Fibroblast of the aortic adventitia (primary cell): ENCODE measurements at places on chromosomes 2 and 18. TPM values are rescaled to one million over a fixed set of nuclear protein-coding genes. Genes with fewer than 3 reads are reported as not detected.

CXCR4 gene
- total RNA-seq, result 0.27 and 1.2 TPM in 2 replicates

IFIH1 gene
- 7.7 and 9.7 TPM in 2 replicates for total RNA-seq

POTEJ gene
- not detected in 2 replicates for total RNA-seq

CCBE1 gene
- 16.2 and 35.3 TPM in 2 replicates for total RNA-seq

DNA sequence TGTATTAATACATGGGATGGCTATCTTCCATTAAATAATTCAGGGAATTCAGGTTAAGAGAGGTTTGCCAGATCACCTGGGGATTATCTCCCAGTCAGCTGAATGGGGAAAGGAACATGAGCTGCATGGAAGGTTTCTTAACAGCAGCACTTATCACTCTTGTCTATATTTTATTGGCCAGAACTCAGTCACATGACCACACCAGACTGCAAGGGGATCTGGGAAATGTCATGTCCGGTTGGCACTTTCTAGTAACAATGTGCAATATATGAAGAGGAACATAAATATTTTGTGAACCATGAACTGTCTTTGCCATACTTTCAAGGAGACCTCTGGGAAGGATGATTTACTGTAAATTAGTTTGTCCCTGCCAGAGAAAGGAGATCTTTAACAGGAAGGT, 599.1 kb downstream of the SLC4A3 start:
- DNase-seq, result no peak

GRCh38 chr2:182300608-182301007, 126.2 kb downstream of the PDE1A start:
- DNase-seq, result no peak

GRCh38 chr2:178860551-178860950, 53.3 kb upstream of the TTN start:
- DNase-seq, result peak; percentile 49

GRCh38 chr2:224816816-224817215, 100.7 kb upstream of the CCDC195 start:
- DNase-seq, result peak; percentile 82

DNA sequence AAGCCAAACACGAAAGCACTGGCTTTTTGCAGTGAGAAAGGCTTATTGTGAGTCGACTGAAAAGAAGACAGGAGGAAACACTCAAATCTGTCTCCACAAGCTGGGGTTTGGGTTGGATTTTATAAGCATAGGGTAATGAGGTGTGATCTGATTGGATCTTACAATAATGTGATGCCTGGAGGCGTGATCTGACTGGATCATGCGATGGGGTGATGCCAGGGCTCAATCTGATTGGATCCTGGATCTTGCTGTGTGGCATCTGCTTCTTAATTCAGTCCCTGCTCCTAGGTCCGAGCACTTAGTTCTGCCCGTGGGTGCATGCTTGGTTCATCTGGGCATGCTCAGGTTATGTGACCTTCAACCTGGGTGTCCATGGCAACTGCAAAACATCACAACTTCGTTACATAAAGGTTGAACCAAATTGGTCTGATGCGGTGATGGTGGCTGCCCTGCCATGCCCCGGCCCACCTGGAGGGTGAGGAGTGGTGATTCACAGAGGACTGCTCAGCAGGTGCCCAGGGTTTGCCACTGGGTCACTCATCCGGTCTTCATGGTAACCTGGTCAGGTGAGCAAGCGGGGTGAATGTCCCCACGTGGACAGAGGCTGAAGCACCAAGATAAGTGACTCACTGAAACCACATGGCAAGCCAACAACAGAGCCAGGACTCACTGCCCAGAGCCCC, 111.0 kb downstream of the KCNF1 start:
- no peak for DNase-seq

- no peak for DNase-seq
Measured at GRCh38 chr2:162509288-162509968, 165.5 kb downstream of the GCA start.

DNA sequence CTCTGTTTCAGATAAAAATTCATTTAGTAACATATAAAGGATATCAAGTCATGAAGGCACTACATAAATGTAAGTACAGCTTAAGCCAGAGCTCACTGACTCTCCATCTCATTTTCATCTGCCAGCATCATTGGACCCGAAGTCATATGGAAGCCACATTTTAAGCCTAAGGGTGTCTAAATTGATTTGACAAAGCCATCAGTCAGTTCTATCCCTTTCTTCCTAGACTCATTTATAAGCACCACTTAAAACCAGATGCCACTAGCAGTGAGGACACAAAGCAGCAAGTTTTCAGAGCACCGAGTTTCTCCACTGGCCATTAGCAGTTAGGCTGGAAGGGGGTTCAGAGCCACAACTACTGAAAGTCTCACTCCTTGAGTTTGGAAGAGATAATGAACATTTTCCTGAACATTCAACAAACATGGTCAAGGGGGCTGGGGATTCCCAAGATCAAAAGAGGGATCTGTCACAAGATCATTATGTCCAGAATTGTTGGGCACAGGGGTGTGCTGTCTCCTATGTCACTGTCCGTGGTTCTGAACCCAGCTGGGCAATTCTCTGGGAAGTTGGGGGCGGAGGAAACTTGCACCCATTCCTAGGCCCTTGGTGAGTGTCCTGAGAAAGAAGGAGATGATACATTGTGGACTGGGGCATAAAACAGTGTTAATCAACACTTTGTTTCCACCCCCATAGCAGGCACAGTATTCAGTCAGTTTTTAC, 158.5 kb upstream of the LMAN1 start:
- peak; percentile 27 for DNase-seq

DNA sequence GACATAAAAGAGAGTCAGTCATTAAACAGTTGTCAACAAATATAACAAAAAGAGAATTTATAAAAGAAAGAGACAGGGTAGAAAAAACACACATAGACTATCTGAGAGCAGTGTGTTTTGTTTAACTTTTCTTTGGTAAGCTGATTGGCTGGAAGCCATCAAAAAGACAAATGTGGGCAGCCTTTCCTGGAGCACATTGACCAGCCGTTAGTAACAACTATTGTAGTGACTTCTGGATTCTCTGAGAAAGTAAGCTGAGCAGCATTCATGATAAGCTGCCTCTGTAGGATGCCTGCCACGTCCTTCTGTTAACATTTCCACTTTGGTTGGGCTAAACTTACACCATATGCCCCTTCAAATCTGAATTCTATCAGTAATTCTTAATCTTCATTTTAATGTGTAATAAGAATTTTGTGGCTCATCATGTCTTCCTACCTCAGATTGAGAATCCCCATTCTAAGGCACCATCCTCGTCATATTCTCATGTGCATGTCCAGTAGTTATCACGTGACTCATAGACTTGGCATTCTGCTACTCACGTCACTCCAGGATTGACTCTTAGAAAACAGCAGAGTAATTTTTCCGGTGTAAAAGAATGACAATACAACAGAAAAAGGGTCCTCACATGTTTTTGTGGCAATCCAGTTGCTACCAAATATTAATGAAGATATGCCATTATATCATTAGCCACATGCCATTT, 43.4 kb upstream of the DNAJC10 start:
- DNase-seq, result peak; percentile 73
